ENCODE measurements at places on chromosomes 5 and 9. TPM values are rescaled to one million over a fixed set of nuclear protein-coding genes. Genes with fewer than 3 reads are reported as not detected.

DNA sequence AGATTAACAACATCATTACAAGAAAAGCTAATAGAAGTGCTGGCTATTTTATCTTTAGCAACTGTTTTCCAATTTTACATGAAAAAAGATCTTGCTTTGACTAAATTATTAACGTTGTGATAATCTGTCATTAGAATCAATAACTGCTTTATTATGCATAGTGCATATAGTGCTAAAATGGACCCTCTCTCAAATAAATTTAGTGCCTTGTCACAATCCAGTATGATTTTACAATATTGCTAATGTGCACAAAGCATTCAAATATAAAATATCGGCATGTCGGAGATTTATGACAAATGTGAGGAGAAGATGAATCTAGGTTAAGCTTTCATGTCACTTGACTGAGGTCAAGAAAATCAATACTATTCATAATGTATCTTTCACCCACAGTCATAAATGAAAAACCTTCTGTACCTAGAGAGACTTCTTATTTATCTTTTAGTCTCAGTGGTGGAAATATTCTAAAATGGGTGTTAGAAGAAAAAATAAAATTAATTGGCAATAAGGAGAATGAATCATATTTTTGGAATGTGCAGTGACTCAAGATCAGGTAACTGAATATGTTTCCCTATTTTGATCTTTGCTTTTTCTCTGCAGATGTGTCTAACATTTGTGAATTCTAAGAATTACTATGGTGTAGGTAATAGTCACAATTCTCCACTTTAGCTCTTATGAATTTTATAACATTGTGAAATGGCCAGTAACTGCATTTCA lies 672.9 kb upstream of the GRAMD2B start:
- no peak for DNase-seq

Gene SNAPC4
- total RNA-seq = 6.0 TPM

GRCh38 chr5:54146390-54146789 lies 164.0 kb downstream of the ARL15 start:
- no peak for DNase-seq

Gene PTCD2
- 5.1 TPM for total RNA-seq

DNA sequence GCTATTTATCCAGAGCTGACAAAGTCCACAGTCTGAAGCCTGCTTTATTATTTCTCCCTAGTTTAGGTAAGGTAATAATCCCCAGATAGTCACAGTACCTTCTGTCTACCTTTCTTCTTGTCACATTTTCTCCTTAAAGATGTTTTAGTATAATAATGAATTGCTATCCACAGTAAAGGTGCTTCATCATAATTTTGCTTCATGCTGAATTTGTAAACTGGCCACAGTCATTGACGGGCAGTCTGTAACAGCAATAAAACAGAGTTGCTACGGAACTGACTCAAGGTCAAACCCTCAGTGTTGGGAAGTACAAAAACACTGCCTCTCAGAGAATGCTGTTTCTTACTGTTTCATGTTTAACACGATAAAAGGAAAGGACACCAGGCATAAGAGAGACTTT lies 195.7 kb downstream of the ZNF608 start:
- DNase-seq = no peak

- DNase-seq = peak; percentile 93
Measured at GRCh38 chr5:56950626-56951125, 1.2 kb downstream of the MIER3 start.

DNA sequence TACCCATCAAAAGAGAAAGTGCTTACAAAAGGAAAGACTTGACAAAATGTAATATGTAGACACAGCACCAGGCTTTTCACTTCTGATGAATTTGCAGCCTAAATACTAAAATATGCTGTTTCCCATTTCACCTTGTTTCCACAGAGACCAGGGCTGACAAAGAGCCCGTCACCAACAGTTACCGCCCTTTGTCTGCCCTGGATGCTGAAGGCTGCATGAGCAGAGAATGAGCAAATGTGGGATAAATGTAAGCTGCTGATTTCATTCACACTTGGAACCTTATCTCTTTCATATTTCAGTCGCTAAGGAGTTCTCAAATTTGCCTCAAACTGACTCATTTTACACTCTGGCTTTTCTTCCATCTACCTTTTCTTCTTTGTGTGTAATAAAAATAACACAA lies 213.9 kb downstream of the TMEM167A start:
- DNase-seq = peak; percentile 65

GRCh38 chr5:113092683-113093082 lies 116.1 kb downstream of the DCP2 start:
- DNase-seq = no peak

DNA sequence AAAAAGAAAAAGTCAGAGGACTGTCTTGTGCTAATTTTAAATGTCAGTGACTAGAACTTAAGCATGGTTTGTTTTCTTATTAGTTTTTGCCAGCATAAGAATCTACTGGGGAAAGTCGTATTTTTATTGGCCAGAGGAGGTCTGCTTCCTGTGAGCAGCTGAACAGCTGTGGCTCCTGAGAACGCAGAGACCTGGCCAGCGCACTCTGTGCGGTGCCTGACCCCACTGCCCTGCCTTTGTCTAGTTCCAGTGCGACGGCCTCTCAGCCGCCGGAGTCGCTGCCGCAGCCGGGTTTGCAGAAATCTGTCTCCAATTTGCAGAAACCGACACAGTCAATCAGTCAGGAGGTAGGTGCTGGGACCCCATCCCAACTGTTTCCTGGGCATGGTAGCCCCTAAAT lies 42.5 kb downstream of the PRRC2B start:
- no peak for DNase-seq

Gene C5orf52
- not detected for total RNA-seq

All from umbilical cord (tissue), 2 donors.